NCI-H1417 (cell line): ENCODE measurements at places on chromosomes 7 and 10.

GRCh38 chr7:127953423-127954356, 77.5 kb downstream of the LRRC4 start:
- DNase-seq = no peak

- DNase-seq = peak; percentile 30
These were observed 24.0 kb upstream of the EEPD1 start for GRCh38 chr7:36129048-36129534.

- DNase-seq = peak; percentile 3
These were observed 153.1 kb upstream of the MEOX2 start for GRCh38 chr7:15839416-15840100.

GRCh38 chr10:45453639-45454255, 79.7 kb downstream of the ALOX5 start:
- DNase-seq = no peak
